Activated CD4-positive, CD25-positive, alpha-beta regulatory T cell treated with anti-CD3 and anti-CD28 coated beads, Interleukin-2, amount 50 U/mL, for 16 hours (primary cell): ENCODE measurements at places on chromosomes 3 and 15.

DNA sequence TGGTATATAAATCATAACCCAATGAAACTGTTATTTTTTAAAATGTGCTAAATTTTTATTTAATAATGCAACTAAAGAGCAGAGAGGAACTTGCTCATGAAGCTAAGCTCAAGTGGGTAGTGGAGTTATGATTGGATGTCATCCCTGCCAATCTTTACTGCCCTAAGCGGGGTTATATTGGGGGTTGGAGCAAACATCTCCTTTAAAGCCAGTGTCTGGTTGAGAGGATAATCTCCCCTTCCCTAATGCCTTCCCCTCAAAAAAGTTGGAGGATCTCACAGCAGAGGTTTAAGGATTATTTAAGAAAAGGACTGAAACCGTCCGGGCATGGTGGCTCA, 32.1 kb upstream of the CLASP2 start:
- no peak for DNase-seq

DNA sequence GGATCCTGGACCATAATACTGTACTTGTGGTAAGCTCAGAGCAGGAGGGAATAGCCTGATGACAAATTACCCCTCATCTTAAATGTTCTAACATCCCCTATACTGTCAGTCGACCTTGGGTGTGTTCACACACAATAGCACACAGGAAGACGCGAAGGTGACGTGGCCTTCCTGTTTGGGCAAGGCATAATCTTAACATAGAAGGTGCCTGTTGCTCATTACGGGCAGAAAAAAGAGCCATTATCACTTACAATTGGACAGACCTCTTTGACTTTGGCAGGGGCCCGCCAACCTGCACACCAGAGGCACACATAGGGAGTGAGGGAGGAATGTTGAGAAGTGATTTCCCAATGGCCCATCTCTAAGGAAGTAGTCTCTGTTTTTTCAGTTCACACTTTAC, 144.2 kb downstream of the ANO10 start:
- DNase-seq, result peak; percentile 35

DNA sequence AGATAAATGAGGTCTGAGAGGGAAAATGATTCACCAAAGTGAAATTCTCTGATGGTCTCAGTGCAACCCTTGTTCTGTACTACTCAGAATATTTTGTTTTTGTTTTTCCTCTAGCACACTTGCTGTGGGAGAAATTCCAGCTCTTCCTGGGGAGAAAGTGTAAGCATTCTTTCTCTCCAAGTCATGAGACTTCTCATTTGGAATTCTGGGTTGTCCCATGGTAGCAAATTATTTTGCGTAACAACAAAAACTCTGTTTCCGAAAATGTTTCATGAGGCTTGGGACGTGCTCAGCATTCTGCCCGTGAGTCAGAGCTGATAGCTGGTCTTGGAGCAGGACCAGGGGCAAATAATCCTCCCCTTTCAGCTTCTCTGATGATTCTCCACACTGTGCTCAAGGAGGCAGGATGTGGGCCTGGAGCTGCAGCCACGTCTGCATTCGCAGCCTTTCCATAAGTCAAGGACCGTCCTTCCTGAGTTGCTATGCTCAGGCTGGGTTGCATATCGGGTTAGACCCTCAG, 70.3 kb downstream of the SENP2 start:
- no peak for DNase-seq

GRCh38 chr15:90946538-90946937, 8.1 kb upstream of the RCCD1 start:
- DNase-seq, result no peak

DNA sequence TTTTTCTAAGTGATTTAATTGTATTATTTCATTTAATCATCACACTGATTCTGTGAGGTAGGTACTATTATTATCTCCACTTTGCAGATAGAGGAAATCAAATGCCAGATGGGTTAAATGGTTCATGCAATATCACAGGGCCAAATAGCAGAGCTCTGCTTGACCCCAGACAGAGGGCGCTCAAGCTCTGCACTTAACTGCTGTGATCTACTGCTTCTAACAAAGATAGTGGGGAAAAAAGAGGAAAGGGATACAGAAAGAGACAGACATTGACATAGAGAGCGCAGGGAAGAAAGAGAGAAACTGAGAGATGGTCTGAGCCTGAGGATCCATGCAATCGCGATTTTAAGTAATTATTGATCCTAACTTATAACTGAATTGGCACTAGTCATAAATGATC, 279.1 kb upstream of the THRB start:
- no peak for DNase-seq
